ENCODE measurements at places on chromosomes 2 and 18.

- DNase-seq = no peak
Observed at GRCh38 chr2:167480986-167481309, 592.7 kb downstream of the XIRP2 start.

DNA sequence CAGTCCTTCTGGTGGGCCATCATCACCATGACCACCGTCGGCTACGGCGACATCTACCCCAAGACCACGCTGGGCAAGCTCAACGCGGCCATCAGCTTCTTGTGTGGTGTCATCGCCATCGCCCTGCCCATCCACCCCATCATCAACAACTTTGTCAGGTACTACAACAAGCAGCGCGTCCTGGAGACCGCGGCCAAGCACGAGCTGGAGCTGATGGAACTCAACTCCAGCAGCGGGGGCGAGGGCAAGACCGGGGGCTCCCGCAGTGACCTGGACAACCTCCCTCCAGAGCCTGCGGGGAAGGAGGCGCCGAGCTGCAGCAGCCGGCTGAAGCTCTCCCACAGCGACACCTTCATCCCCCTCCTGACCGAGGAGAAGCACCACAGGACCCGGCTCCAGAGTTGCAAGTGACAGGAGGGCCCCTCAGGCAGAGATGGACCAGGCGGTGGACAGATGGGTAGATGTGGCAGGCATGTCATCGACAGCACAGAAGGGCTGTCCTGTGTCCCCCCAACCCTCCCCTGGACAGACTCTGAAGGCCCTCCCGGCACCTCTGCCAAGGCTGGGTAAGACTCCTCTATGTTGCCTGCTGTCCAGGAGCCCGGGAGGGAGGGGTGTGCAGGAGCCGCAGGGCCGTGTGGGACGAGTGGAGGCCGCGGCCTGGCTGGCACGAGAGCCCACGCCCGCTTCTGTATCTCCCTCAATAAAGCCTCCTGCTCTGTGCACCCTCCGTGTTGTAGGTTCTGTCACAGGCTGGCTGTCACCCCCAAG lies 2.0 kb downstream of the KCNF1 start:
- no peak for DNase-seq

- DNase-seq = no peak
Observed at GRCh38 chr2:157256626-157257025, 879 bp upstream of the GALNT5 start.

GRCh38 chr2:6876309-6876708 lies 1.3 kb upstream of the RSAD2 start:
- DNase-seq = no peak

GRCh38 chr18:24014986-24015638 lies 558 bp downstream of the TTC39C start:
- DNase-seq = peak; percentile 94

DNA sequence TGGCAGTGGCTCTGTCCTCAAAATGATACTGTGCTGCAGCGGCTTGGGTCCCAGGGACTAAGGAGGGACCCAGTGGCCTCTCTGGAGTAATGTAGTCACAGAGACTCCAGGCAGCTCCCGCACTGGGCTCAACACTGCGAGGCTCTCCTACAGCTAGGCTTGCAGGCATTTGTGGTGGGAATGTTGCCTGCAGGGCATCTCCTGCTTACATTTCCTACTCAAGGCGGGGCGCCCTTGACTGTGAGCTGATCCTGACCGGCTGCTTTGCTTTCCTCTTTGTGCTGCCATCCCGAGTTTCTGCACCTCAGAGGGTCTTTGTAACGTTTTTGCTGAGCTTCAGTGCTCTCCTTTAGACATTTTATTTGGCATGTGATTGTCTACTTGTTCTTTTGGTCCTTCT lies 177.4 kb upstream of the FN1 start:
- no peak for DNase-seq

DNA sequence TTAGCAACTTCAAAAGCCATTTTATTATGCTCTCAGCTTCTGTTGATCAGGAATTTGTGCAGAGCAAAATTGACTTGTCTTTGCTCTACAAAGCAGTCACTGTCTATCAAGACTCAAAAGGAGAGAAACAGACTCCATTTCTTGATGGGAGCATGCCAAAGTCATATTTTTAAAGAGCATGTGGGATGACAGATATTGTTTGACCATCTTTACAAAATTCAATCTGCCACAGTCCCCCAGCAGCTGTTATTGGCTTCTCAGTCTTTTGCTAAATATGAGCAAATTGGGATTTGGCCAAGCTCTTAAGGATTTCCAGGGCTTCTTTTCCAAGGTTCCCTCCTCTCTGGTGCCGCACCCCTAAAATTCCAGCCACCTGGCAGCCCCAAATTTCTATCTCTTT lies 67.9 kb downstream of the TEX51 start:
- no peak for DNase-seq

DNA sequence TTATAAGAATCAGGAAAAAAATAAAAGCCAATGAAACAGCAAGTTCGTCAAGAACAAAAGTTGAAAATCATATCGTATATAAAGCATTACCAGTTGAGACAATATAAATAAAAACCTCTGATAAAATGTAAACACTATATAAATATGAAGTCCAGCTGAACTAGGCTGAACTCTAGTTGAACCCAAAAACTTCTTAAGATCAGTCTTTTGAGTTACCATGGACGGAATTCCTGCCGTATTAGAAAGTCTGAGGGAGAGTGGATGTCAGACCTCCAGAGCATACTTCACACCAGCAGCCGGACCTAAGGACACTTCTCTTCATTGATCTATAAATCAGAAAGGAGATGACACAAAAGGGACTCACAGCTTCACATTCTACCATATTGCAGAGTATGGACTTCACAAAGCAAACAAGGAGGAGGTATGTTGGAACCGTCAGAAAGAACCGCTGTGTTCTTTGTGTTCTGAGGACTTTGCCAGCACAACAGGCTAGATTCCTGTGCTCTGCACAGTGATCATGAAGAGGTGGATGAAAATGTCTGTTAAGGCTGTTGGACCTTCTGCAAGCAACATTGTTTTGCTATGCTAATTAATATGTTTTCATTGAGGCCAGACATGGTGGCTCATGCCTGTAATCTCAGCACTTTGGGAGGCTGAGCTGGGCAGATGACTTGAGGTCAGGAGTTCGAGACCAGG lies 67.2 kb upstream of the SP5 start:
- no peak for DNase-seq

GRCh38 chr2:39646267-39646666 lies 19.4 kb upstream of the TMEM178A start:
- DNase-seq = no peak

GRCh38 chr2:215808996-215809395 lies 204.4 kb downstream of the MREG start:
- DNase-seq = no peak

GRCh38 chr18:25058521-25058920 lies 293.4 kb downstream of the ZNF521 start:
- no peak for DNase-seq

DNA sequence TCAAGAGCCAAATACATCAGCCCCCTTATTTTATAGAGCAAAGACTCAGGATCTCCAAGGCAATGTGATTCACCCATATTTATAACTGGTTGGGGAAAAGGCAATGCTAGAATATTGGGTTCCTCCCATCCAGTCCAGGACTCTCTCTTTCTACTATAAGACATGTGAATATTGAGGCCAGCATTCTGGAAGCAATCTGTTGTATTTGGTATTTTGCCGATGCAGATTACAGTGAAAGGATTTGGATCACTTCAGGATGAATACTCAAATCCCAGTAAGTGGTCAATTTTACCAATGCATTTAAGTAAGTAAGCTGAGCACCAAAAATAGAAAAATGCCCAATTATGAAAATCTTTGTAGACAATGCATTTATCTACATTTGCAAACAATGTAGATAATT lies 1834.7 kb upstream of the PIK3C3 start:
- no peak for DNase-seq

- no peak for DNase-seq
Observed at GRCh38 chr2:1887915-1888314, 143.6 kb upstream of the PXDN start.

DNA sequence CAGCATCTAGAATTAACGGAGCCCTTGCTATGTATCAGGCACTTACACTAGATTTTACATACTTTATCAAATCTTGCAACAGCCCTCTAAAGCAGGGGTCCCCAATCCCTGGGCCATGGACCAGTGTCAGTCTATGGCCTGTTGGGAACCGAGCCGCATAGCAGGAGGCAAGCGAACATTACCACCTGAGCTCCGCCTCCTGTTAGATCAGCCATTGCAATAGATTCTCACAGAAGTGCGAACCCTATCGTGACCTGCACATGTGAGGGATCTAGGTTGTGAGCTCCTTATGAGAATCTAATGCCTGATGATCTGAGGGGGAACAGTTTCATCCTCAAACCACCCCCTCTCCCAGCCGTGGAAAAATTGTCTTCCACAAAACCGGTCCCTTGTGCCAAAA lies 13.4 kb downstream of the DNAJB2 start:
- no peak for DNase-seq

- DNase-seq = no peak
Observed at GRCh38 chr2:68935471-68935870, 17.2 kb downstream of the GKN2 start.

DNA sequence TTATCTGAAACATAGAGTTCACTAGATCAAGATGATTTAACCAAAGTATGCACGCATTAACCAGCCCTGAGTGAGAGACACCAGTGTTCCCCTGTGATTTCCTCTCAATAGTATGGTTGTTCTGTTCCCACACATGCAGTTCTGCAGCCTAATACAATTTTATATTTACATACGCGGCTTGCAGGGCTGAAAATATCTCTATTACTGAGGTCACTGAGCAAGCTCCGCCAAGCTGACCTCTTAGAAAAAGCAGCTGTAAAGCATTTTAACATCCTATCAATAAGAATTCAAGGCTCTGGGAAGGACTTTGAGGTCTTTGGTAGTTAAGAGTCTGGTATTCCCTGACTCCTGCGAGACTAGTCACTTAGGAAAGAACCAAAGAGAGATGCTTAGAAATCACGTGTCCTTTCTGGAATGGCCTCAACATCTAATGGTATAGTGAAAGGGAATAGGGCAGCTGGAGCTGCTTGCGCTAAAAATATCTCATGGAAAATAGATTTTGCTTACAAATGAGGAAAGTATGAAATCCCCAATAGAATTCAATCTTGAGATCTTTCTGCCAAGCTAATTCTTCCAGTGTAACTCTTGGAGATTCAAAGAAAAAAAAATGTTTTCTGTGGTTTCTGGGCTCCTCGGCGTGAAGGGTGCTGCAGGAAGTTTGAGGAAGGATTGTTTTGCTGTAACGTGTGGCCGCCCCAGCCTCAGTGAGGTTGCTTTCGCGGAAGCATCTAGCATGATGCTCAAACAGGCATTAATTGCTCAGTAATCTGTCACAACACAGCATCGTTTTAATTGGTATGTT lies 59.2 kb downstream of the DOCK10 start:
- DNase-seq = peak; percentile 96

DNA sequence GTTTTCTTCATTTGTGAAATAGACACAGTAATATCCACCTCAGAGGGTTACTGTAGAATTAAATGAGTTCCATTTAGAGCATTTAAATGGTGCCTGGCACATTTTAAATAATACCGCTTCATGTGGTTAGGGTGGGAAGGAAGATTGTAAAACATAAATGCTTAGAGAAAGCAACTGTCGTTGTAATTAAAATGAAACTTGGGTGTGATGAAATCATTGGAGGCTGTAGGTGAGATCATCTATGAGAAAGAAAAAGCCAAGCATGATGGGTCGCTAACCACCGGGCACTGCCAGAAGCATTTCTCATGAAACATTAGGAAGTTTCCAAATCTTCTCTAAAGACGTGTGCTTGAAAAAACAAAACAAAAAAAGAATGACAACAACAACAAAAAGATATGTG lies 8.2 kb upstream of the SLC39A10 start:
- DNase-seq = no peak

- DNase-seq = peak; percentile 83
Observed at GRCh38 chr2:200615247-200615646, 29.4 kb downstream of the AOX1 start.

- DNase-seq = no peak
Observed at GRCh38 chr2:108805782-108806181, 19.2 kb downstream of the CCDC138 start.

- no peak for DNase-seq
Observed at GRCh38 chr2:131125195-131125757, 20.1 kb downstream of the PLEKHB2 start.

GRCh38 chr2:59886759-59887158 lies 666.7 kb downstream of the BCL11A start:
- DNase-seq = no peak
